Activated CD8-positive, alpha-beta memory T cell treated with anti-CD3 and anti-CD28 coated beads for 4 hours (primary cell): ENCODE measurements at places on chromosomes 1 and 21.

- no peak for DNase-seq
These were observed 222.4 kb upstream of the B3GALT2 start for GRCh38 chr1:193408782-193409293.

- DNase-seq = no peak
These were observed 40.2 kb upstream of the NLRP3 start for GRCh38 chr1:247375747-247376146.

DNA sequence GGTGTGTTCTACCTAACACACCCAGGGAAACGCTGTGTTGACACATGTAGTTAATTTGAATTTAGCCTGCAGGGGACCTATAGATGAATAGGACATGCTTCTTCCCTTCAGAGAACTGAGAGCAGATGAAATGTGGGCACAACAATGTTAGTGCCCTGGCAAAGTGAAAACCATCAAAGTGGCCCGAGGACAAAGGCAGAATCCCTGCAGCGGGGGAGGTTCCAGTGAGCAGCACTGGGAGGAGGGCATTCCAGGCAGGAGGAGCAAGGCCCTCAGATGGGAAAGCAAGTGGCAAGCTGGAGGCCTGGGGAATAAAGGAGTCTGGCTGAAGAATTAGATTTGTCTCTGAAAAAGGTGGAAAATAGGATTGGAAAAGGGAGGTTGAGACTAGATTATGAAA is 37.2 kb downstream of the C1orf94 start:
- DNase-seq = no peak

DNA sequence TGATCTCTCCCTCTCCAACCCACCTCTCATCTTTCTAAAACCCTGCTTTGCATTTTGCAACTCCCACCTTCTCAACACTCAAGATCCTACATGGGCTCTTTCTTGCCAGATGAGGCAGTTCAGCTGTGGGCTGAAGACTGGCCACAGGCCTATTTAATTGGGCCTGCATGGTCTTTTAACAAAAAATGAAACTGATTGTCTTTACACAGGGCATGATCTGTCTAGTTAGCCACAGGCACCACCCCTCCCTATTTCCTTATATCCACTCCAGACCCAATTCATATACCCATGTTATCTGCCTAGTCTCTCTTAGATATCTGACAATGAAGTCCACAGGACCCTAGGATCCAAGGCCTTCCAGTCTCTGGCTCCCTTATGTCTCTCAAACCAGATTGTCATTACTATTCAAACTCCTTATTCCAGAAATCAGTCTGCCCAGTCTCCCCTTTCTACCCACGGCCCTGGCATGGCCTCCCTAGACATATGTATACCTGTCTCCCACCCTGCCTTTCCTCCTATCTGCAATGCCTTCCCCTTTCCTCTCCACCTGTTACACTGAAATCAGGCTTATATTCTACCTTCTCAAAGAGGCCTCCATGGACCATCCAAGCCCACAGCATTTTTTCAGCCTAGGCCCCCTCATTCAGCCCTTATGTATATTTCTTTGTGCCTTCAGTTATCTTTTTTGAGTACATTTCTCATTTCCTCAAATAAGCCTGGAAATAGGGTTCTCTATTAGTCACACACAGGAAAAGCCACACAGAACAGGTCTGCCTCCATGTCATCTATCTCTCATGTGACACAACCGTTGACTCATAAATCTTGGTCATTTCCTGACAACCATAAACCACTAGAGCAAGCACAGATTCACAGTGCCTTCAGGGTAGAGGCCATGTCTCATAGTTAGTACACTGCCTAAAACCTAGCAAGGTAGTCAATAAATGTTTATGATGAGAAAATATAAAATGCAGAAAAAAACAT is 39.0 kb downstream of the LPAR3 start:
- no peak for DNase-seq

DNA sequence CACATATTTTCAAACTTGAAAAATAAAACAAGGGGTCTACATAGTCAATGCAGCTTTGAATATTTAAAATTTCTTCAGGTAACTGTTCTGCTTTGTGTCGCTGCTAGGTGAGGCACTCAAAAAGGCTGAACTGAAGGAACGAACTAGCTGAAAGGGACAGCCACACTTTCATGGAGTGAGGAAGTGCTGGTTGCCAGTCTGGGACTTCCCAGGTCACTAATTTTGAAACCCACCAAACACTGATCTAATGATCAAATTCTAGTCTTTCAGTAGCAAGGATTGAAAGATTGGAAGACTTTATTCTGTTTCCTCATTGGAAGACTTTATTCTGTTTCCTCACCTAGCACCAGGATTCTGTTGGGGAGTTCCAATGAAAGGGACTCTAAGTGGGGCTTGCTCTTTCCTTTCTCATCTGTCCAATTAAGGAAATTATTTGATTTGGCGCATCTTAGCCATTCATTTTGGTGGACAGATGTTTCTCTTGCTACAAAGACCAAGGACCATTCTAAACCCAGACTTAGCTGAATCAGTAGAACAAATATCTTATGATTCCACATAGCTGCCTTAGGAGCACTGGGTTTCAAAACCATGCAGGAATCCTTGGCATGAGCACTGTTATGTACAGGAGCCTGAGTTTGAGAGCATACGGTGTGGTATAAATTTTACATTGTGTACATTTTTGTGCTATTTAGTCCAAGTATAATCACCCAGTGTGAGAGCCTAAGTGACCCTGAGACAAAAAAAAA is 10.9 kb upstream of the ARID1A start:
- no peak for DNase-seq

- DNase-seq = no peak
These were observed 28.0 kb downstream of the SLAMF1 start for GRCh38 chr1:160618763-160619274.

GRCh38 chr1:33703464-33703863 is 160.4 kb upstream of the HMGB4 start:
- DNase-seq = no peak

DNA sequence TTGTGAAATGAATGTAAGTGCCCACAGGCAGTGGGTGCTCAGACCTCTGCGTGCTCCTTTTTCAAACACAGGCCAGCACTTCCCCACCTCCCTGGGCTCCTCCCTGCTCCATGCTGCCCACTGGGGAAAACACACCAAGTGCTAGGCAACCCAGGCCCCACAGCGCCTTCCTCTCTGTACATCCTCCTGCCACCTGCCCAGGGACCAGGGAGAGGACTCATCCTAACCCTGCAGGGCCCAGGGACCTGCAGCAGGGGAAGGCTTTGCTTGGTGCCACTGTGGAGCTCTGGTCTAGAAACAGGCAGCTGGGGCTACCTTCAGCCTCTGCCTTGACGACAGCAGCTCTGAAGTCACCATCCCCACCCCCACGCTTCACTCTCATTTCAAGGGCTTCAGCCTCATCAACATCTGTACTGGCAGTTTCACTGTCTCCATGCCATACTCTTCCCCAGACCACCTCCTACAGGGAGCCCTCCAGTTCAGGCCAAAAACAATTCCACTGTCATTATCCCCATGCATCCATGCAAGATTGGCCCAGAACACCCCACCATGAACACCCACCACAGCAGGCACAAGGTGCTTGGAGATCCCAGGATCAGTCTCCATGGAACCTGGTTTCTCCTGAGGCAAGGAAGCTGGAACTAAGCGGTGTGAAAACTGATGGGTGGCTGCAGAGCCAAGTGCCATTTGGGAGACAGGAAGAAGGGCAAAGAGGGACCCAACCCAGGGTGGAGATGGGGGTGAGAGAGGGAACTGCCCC is 1.1 kb downstream of the IGSF8 start:
- DNase-seq = no peak

DNA sequence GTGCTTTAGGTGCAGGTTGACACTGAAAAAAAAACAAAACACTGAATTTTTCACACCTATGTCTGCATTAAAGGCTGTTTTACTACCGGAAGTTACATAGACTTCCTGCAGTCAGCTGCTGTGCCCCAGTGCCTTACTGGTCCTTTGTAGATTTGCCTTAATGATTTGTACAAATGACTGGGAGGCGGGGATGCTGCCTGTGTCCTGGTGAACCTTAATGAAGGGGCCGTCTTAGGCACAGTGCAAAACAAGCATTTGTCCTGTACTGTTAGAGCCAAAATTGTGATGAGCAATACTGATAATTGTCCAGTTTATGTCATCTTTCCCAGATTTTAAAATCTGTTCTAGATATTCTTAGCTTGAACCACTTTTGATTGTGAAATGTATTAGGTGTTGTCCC is 90.9 kb upstream of the PGD start:
- no peak for DNase-seq

DNA sequence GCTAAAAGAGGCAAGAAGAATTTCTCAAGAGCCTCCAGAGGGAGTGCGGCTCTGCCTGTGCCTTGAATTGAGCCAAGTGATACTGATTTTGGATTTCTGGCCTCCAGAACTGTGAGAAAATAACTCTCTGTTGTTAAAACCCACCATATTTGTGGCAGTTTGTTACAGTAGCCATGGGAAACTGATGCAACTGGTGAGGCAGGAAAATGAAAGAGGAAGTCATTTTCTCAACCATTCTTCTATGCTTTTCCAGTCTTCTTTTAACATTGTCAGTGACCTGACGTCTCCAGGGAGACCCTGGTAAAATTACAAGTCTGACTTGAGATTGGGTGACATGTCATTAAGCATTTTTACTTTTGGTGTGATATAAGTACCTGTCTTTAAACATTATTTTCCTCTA is 5.8 kb downstream of the OR6P1 start:
- DNase-seq = no peak

- no peak for DNase-seq
These were observed 3.9 kb upstream of the CD247 start for GRCh38 chr1:167522246-167522645.

- no peak for DNase-seq
These were observed 31.0 kb upstream of the CREG1 start for GRCh38 chr1:167584581-167584980.

GRCh38 chr1:53601031-53601745 is 137.8 kb downstream of the GLIS1 start:
- DNase-seq = no peak

- DNase-seq = no peak
These were observed 60.1 kb downstream of the F3 start for GRCh38 chr1:94481473-94481933.

DNA sequence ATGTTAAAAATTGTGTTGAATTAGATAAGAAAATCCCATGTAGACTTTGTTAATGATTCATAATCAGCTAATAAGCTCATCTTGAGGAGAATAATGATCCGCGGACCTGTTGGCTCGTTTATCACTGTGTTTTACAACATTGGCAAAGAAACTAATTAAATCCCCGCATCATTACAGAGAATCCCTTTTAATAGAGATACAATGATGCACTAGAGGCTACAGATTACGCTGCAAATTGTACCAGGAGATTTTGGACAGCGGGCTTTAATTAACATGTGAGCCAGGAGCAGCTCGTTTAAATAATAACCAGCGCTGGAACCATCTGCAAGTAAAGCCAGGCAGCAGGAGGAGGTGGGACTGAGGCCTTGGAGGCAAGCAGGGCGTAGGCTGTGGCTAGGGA is 280.3 kb upstream of the POU3F1 start:
- no peak for DNase-seq

- no peak for DNase-seq
These were observed 5.1 kb downstream of the CTNNBIP1 start for GRCh38 chr1:9905010-9905409.

- no peak for DNase-seq
These were observed 7.4 kb downstream of the KYAT3 start for GRCh38 chr1:88985032-88985431.

DNA sequence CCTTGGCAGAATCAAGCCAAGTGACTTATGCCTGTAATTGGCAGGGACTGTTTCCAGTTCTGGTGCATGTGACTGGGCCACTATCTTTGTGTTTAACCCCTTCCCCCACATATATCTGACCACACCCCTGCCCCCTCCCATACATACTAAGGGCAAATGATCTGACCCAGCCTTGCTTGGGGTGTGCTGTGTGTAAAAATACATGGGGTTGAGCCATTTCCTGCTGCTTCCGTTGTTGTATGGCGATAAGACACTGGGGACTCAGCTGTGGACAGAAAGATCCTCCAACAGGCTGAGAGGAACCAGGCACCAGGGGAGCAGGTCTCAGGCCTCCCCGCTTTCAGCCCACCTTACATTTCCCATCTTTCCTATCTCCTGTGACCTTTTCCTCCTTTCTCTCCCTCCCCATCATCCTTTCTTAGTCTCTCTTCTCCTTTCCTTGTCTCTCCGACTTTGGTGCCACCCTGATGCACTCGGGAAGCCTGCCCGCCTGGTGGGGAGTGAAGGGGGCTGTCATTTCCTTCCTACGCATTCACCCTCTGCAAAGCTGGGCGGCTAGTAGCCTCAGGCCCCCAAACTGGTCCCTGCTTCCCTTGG is 39.7 kb downstream of the TMCC2 start:
- no peak for DNase-seq

DNA sequence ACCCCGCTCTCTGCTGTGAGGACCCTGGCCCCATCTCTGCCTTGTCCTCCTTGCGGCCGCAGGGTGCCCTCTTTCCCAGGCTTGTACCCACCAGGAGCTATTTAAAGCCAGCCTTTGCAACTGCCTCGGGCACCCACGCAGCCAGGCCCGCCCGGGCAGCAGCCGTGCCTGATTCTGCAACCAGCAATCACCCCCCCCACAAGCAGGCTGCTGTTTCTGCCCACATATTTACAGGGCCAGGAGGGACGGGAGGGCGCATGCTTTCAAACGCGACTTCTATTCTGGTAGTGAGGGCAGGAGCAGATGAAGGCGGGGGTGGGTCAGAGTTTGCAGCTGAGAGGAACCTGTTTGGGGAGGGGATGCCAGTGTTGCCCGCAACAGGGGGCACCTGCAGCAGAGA is 13.6 kb downstream of the GABRD start:
- no peak for DNase-seq

DNA sequence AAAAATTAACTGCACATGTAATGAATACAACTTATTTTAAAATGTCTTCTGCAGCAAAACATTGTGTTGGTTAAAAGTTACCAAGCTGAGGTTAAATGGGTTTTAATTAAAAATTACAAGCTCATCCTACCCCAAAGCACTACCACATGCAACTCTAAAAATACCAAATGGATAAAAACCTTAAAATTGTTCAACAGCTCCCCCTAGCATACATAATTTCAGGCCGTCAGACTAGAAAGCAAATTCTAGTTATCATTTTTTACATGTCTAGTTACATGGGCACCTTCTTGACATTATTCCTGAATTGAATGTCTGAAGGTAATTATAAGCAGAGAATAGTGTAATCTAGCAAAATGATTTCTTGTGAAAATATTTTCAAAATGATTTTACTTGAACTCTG is 176.5 kb downstream of the C1orf21 start:
- no peak for DNase-seq

GRCh38 chr1:228430243-228430642 is 13.6 kb upstream of the TRIM17 start:
- no peak for DNase-seq

GRCh38 chr21:39632796-39633442 is 20.2 kb downstream of the B3GALT5 start:
- no peak for DNase-seq

GRCh38 chr1:84688463-84689061 is 1.7 kb downstream of the SSX2IP start:
- DNase-seq = no peak

DNA sequence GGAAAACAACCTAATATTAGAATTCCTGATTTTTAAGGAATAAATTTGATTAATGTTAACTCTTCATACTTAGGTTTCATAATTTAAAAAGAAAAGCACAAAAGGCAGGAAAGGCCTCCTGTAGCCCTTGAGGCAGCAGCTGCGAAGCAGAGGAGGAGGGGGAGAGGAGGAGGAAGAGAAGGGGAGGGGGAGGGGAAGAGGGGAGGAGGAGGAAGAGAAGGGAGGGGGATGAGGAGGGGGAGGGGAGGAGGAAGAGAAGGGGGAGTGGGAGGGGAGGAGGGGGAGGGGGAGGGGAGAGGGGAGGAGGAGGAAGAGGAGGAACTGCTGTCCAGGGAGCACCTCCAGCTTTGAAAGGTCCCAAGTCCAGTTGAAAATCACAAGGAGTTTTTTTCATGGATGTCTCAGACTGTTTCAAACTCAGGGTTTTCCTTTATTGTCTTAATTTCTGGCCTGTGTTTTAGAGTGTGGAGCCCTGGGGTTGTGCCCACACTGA is 35.1 kb upstream of the DIP2A start:
- no peak for DNase-seq
